Omental fat pad (tissue), 4 donors: ENCODE measurements at places on chromosomes 6 and 20. TPM values are rescaled to one million over a fixed set of nuclear protein-coding genes. Genes with fewer than 3 reads are reported as not detected.

C20orf96 gene
- 1.4 TPM for total RNA-seq

NANP gene
- total RNA-seq, result 4.2 TPM

GABRR1 gene
- not detected for total RNA-seq

DNA sequence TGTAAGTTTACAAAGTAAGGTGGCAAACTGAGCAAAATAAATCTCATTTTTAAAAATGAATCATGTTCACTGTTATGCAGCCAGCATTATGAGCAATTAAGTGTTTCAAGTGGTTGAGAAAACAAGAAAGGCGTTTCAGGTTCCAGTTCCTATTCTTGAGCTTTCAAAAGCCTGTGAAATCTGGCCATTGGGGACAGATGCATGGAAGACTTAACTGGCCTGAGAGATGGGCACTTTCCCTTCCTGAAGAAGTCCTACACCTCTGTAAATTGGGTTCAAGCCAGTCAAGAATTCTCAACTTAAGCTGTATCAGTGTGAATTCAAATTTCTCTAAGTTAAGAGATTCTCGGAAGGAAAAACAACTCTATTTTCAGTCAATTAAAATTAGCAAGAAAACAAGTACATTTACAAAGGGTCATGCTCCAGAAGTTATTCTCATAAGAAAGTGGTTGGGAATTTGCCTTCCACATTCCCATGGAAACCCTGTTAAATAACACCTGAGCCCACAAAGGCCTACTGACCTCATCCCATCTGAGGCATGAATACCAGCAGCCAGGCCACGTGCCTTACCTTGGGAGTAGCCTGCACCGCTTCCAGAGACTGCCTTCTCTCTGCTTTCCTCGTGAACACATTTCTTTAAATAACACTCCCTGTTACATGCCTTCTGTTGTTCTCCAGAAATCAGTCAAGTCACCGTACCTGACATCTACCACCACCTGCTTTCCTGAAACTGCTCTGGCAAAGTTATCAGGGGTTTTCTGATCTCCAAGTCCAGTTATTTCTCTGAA lies 19.4 kb downstream of the MAP3K5 start:
- no peak for DNase-seq

DNA sequence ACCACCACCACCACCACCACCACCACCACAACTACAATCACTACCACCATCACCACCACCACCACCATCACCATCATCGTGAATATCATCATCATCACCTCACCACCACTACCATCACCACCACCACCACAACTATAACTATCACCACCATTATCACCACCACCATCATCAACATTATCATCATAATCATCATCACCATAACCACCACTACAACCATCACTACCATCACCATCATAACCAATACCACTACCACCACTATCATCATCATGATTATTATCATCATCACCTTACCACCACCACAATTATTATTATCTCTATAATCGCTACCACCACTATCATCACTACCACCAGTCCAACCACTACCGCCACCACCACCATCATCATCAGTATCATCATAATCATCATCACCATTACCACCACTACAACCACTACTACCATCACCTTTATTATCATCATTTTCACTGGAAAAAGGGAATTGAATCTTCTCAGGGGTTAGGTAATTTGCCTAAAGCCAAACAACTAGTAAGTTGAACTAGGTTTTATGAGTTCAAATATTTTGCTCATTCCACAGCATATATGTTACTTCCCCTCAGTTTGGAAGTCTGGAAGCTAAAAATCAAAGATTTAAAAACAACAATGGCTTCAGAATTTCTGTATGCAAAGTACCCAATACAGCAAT lies 8.3 kb downstream of the RIPOR2 start:
- DNase-seq, result no peak

GRCh38 chr20:62823688-62824475 lies 7.0 kb downstream of the COL9A3 start:
- DNase-seq, result no peak

- no peak for DNase-seq
Measured at GRCh38 chr20:37081717-37082289, 14.0 kb downstream of the RBL1 start.

- no peak for DNase-seq
Measured at GRCh38 chr6:148596891-148597455, 149.9 kb upstream of the UST start.

DNA sequence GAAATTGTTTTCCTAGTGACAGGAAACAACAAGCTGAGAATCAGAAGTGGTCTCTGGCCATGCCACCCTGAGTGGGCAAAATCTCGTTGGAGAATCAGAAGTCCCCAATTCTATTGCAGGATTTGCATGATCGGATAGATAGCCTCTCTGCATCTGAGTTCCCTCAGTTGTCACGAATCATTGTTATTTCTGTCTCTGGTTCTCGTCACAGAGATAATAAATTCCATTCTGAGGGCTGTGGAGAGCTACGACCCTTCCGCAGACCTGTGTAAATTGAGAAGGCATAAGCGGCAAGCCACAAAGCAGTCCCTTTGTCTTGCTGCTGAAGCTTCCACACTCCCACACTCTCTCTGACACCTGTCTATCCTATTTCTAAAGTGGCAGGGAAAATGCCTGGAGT lies 102.4 kb upstream of the CNR1 start:
- no peak for DNase-seq
